Stimulated activated CD8-positive, alpha-beta memory T cell treated with anti-CD3 and anti-CD28 coated beads, Interleukin-15, amount 100 ng/mL, for 48 hours (primary cell): ENCODE measurements at places on chromosomes 2 and 18.
A peak's percentile ranks its signal among the peaks of the same experiment; 100 is the strongest.

- DNase-seq: no peak
Observed at GRCh38 chr2:9260464-9260918, 53.9 kb downstream of the ASAP2 start.

GRCh38 chr2:56299171-56299691, 115.4 kb downstream of the CCDC85A start:
- no peak for DNase-seq

DNA sequence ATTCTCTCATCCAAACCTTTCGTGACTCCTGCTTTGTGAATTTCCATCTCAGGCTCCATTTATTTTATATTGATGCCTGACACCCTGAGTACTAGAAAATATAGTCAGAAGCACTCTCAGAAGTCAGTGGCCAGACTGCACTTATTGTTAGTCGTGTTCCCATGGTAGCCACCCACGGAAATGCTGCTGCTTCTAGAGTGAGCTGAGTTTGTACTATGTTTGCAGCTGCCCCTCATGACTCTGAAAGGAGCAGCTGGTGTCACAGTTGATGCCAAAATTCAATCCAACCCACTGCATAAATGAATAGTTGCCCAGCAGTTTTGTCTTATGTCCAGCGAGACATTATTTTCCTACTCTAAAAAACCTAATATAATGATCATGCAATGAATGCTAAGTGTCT, 265.2 kb upstream of the SPHKAP start:
- DNase-seq: no peak

DNA sequence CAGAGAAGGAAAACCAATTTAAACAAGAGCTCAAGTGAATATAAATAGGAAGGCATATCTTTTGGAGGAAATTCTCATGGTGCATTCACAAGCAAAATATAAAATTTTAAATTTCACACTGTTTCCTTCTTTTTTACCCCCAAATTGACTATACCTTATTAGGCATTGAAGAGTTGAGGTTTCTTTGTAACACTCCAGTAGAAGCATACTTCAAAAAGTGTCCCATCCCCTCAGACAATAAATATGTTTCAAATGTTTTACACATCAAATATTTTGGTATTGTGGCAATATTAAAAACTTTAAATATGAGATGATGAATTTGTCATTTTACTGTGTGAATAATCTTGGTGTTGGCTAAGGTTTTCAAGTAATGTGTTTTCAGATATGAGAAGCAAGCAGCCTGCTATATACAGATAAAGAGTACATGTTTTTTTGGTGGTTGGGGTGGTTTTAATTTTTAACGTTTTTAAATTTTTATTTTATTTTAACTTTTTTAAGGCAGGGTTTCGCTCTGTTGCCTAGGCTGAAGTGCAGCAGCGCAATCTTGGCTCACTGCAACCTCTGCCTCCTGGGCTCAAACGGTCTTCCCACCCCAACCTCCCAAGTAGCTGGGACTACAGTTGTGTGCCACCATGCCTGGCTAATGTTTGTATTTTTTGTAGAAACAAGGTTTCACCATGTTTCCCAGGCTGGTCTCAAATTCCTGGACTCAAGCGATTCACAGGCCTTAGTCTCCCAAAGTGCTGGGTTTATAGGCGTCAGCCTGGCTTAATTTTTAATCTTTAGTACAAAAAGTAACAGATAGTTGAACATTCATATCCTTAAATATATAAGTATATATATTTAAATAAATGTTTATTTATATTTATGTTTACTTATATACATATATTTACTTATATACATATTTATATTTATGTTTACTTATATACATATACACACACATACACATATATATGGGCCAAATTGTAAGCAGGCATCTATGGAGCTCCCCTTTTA, 36.5 kb upstream of the DLX1 start:
- no peak for DNase-seq

- no peak for DNase-seq
Observed at GRCh38 chr2:213121690-213122089, 29.7 kb downstream of the IKZF2 start.

- peak; percentile 38 for DNase-seq
Observed at GRCh38 chr2:11582862-11583752, 49.3 kb downstream of the GREB1 start.

- DNase-seq: no peak
Observed at GRCh38 chr18:24072743-24073142, 58.2 kb downstream of the TTC39C start.

GRCh38 chr2:230692760-230693159, 19.9 kb upstream of the CAB39 start:
- no peak for DNase-seq

DNA sequence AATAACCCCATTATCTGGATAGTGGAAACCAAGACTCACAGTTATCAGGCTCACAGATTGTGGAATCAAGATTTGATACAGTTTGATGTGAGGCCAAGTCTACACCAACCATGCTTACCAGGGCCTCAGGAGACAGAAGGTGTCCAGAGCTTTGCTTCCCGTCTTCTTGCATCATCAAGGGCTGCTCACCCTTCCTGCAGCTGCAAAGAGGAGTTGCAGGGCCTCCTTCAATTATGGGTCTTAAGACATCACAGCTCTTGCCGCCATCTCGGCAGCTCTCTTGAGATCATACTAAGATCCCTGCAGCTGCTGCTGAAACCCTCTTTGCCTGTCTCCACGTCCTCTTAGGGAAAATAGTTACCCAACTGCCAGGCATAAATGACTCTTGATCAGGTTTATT, 176.0 kb downstream of the MGAT5 start:
- DNase-seq: no peak

DNA sequence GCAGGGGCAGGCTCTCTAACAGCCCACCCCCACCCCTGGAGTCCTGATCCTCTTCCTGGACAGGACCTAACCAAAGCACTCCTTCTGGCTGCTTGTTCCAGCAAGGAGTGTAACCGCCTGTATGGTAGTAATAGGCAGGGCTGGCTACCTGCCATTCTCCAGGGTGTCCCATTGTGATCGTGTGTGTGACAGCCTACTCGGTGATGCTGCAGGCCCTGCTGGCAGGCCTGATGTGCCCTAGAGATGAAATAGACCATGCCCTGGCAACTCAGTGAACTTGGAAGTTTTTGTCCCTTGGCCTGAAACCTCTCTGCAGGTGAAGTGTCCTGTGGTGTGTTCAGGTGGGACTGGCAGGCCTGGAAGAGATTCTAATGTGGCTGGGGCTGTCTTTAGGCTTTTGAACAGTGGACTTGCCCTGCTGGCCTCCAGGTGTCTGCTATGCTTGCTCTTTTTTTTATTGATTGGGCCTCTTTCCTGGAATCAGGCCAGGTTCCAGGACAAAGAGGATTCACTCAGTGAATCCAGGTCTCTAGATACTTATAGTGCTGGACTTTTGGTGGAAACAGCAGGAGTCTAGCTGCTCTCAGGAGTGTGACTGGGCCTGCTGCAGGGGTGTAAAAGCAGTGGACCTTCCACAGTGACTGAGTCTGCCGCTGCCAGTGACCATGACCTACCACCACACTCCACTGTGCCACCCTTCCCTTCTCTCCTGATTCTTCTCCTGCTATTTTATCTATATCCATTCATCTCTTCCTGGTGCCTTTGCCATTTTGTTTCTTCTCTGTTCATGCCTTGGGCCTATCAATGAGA, 132.1 kb downstream of the CTIF start:
- DNase-seq: no peak

GRCh38 chr2:52107124-52107523, 1075.2 kb upstream of the NRXN1 start:
- no peak for DNase-seq

DNA sequence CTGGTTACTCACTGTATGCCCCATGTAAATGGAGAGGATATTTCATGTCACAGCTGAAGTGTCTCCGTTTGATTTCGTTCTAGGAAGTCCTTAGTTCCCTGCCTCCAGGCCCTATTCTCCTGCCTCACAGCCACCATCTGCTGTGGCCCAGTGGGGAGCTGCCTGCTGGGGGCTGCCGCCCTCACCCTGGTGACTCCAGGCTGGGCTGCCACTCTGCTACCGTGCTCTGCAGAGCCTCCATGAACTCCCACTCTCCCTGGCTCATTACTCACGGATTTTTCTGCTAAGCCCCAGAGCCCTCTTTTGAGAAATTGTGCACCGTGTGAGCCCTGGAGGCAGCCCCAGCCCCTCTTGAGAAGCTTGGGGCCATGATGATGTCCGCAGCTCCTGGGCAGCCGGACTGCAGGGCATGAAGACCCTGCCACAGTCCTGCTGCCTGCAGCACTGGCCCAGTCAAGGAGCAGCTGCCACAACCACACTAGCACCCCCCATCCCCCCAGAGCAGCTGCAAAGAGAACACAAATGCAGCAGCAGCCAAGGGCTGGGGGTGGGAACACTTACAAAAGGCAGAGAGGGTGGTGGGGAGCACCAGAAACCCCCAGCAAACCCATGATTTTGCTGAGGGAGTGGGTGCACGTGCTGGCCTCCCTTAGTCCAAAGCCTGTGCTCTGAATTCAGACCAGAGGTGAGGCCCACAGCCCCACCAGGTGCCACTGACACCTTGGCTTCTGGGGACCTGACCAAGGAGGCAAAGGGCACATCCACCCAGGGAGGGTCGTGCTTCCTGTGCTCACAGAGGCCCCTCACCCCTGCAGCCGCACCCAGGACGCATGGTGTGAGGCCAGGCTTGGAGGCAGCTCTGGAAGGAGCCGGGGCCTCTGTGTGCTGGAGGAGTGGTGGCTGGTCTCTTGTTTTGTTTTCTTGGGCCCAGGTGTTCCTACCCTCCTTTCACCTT, 270.2 kb upstream of the RAB6C start:
- no peak for DNase-seq

DNA sequence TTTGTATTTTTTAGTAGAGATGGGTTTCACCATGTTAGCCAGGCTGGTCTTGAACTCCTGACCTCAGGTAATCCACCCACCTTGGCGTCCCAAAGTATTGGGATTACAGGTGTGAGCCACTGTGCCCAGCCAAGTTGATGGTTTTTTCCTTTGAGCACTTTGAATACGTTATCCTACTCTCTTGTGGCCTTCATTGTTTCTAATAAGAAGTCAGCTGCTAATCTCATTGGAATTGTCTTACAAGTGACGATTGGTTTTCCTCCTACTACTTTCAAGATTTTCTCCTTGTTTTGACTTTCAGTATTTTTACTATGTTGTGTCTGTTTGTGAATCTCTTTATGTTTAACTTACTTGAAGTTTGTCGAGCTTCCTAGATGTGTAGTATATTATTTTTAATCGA, 88.5 kb downstream of the TMEM200C start:
- DNase-seq: no peak
